NCI-H187 treated with DMSO at 0.1 percent for 48 hours (cell line): ENCODE measurements at places on chromosomes 7 and 10.

DNA sequence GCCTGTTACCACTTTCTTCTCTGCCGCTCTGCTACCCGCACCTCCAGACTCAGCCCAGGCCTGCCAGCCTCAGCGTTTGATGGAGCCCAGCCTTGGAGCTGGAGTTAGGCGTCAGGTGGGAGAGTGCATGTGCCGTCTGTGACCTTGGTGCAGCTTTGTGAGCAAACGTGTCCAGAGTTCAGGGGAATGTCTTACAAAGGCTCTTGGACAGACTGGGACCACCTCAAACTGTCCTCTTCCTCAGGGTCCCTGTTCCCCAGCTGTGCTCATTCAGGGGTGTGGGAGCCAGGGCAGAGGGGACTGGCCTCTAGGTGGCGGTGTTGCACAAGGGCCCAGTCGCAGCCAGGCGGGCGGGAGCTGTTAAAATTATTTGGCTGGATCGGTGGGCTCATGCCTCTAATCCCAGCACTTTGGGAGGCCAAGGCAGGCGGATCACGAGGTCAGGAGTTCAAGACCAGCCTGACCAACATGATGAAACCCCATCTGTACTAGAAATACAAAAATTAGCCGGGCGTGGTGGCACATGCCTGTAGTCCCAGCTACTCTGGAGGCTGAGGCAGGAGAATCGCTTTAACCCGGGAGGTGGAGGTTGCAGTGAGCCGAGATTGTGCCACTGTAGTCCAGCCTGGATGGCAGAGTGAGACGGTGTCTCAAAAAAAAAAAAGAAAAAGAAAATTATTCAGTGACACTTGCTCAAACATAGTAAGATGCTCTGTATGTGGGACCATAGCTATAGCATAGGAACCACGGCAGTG lies 89.2 kb downstream of the ADCY1 start:
- no peak for DNase-seq

DNA sequence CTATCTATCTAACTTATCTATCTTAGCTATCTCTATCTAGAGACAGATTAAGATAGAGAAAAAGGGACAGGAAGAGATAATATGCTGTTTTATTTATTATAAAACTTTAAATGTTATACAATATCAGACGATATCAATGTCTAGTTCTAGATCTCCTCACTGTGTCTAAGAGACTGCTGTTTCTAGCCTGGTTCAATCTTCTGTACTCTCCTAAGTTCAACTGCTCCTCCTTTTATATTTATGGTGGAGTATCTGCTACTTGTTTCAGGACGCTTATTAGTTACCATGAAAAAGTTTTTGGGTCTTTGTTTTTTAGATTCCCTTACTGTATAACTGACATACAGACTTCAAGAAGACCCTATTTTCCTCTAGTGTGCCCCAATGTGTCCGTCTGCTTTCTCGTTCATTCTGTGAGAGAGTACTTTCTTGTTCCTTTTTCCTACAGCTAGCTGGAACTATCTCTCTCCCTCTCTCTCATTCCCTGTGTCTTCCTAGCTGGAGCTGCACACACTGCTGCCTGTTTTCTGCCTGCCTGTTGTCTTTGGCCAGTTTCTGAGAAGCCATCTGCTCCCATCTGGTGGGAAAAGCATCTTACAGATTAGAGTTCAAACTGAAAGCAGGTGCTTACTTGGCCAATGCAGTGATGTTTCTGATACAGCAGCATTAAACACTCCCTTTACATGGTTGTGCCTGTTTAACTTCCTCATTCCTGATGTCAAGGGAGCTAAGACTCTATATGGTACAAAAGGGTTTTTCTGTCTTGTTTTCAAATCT lies 49.4 kb upstream of the ARL4A start:
- no peak for DNase-seq

DNA sequence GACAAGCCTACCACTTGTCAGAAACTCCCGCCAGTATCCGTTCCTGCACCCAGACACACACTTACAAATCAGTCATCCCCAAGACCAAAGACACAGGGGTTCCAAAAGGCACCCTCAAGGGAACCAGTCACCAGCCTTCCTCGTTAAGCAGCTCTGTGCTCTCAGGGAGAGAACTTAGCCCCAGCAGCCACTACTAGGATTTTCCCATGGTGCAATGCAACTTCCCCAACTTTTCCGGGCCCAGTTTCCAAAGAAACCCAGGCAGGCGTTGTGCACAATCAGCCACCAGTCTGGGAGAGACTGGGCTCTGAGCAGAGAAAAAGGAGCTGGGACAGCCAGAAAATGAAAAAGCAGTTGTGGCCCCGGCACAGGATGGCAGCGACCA lies 1.2 kb downstream of the DLG5 start:
- no peak for DNase-seq

- DNase-seq = no peak
Measured at GRCh38 chr10:116988311-116988710, 16.7 kb downstream of the SHTN1 start.

DNA sequence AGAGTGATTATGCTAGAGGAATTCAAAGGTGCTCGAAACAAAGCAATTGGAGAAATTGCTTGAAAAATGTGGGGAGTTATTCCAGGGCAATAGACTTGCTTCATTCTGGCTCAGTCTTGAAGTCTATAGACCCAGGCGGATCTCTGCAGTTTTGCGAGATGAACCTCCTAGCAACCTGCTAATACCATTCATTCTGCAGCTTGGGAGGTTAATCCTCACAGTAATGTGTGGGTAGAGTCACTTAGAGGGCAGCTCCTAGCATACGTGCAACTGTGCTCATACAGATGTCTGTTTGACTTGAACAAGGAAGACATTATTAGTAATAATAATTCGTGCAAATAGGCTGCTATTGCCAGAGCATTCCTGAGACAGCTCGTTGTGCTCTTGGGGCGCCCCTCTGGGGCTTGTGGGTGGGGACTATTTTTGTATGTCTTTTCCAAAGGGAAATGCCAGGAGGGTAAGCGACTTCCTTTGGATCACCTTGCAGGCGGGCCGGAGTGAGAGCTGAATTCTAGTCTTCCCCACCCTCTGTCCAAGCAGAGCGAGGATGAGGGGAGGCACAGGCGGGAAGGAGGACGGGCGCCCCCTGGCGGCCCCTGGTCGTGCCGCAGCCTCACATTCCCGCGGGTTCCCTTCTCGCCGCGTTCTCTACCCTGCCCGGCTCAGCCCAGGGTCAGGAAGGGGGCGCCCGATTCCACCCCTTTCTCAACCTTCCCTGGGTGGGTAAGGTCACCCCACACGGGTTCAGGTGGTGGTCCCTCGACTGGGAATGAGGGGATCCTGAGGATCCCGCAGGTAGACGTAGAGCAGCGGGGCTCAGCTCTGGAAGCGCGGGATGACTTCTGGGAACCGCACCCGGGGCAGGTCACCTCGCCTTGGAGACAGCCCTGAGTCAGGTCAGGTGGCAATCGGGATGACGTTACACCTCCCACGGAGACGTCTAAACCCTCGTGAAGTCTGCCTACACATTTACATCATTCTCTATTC lies 241.5 kb downstream of the PHTF2 start:
- DNase-seq = no peak
